Amygdala (tissue), 56 donors: ENCODE measurements at places on chromosomes 5 and 9.

DNA sequence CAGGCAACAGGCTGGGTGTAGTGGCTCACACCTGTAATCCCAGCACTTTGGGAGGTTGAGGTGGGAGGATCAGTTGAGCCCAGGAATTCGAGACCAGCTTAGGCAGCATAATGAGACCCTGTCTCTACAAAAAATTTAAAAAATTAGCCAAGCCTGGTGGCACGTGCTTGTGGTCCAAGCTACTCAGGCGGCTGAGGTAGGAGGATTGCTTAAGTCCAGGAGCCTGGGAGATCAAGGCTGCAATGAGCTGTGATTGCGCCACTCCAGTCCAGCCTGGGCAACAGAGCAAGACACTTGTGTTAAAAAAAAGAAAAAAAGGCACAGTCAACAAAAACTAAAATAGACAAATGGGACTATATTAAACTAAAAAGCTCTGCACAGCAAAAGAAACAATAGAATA lies 29.3 kb downstream of the ATP6V0E1 start:
- no peak for DNase-seq

DNA sequence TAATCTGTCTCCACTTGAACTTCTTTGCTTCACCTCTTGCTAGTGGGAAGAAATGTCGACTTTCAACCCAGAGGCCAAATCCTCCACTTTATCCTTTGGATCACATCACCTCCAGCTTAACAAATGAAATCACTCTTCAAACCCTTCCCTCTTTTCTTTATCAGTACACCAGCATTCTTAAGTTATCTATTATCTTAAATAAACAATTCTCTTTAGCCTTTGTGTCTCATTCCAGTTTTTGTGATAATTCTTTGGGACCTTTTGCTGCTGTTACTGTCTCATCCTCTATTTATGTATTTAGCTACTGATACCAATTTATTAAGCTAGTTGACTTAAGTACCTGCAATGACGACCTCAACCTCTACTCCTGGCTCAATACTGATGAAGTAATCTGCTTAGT lies 28.1 kb upstream of the FBN2 start:
- no peak for DNase-seq

- no peak for DNase-seq
Observed at GRCh38 chr9:116499434-116499833, 187.7 kb upstream of the TRIM32 start.

- DNase-seq: no peak
Observed at GRCh38 chr5:11791792-11792191, 112.5 kb downstream of the CTNND2 start.

- no peak for DNase-seq
Observed at GRCh38 chr5:158477214-158477613, 618.3 kb upstream of the CLINT1 start.

DNA sequence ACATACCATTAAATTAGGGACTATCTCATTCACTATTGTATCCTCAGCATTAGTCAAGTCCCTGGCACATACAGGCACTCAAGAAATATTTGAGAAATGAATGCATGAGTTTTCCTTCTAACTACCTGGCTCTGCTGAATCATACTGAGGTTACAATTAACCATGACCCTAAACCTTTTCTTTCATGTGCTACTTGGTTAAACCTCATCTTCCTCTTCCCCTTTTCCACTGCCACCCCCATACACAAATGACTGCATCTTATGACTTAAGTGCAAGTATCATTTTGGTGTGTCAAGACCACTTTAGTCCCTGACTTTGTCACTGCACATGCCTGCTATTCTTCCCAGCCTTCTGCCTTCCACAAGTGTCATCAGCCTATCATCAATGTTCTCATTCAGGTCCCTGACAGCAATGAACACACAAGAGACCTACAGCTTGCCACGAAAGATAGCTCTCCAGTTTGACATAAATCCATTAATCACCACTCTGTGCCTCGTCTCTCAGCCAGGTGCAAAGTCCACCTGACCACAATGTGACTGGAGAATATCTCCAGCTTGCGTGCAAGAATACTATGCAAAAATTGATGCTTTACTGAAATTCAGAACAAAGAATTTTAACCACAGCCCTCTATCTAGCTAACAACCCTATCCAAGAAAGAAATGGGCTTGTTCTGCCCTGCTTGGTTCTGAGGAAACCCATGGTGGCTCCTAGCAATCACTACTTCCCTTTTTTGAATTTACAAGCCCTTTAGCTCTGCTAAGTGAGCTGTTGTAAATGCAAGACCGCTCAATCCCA lies 74.5 kb downstream of the MAPKAP1 start:
- no peak for DNase-seq

GRCh38 chr5:561408-561807 lies 37.2 kb upstream of the SLC9A3 start:
- DNase-seq: no peak
